Activated T-helper 2 cell treated with anti-CD3 and anti-CD28 coated beads, Interferon-gamma antibody, Interleukin-2, Interleukin-4, amounts not matched to agents 10 μg/mL and 5 μg/mL and 100 μg/mL, durations not matched to agents 14 hours and 24 hours and 36 hours (primary cell): ENCODE measurements at places on chromosomes 12 and 14.

- no peak for DNase-seq
Observed at GRCh38 chr12:113405694-113406093, 2.0 kb upstream of the SDS start.

DNA sequence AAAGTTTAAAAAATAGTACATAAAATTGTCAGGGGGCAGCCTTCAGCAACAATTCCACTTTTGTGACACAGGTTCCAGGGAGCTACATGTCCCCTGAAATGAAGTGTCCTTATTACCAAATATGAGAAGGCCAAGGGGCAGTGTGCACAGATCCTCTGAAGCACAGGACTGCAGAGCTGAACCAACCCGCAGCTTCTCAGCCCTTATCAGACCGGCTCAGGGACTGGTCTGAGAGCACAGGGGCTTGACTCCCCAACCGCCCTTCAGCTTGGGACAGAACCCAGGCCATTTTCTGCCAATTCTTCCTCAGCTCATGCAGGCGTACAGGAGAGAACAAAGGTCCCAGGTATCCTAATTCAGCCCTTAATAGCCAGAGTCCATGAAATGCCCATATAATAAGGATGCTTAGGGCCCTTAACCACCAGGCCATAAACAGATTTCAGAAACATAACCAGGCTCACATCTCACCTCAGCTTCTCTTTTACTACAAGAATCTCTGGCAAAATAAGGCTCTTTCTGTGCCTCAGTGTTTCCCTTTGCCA, 221.3 kb downstream of the ANO2 start:
- no peak for DNase-seq

GRCh38 chr14:23483236-23483854, 13.8 kb downstream of the NGDN start:
- no peak for DNase-seq

- peak; percentile 39 for DNase-seq
Observed at GRCh38 chr12:47207340-47207717, 127.6 kb upstream of the AMIGO2 start.

- no peak for DNase-seq
Observed at GRCh38 chr14:29348504-29348903, 579.1 kb downstream of the PRKD1 start.

GRCh38 chr12:65967696-65968095, 143.4 kb downstream of the HMGA2 start:
- no peak for DNase-seq

GRCh38 chr12:22672951-22673350, 48.0 kb downstream of the ETNK1 start:
- no peak for DNase-seq

DNA sequence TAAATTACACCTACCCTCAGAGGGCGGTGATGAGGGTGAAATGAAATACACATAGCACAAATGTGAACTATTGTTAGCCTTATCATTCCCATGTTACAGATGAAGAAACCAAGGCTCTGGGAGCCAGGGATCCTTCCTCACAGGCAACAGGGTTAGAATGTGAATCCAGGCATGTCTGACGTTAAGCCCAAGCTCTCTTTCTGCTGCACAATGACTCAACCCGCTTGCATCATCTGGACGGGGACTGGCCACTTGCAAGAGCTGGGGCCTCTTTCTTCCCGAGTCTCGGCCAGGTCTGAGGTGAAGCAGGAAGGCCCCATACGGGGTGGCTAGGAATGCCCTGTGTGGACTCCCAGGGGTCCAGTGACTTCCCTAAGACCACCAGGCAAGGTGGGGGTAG, 105.2 kb downstream of the RBM19 start:
- DNase-seq: no peak

DNA sequence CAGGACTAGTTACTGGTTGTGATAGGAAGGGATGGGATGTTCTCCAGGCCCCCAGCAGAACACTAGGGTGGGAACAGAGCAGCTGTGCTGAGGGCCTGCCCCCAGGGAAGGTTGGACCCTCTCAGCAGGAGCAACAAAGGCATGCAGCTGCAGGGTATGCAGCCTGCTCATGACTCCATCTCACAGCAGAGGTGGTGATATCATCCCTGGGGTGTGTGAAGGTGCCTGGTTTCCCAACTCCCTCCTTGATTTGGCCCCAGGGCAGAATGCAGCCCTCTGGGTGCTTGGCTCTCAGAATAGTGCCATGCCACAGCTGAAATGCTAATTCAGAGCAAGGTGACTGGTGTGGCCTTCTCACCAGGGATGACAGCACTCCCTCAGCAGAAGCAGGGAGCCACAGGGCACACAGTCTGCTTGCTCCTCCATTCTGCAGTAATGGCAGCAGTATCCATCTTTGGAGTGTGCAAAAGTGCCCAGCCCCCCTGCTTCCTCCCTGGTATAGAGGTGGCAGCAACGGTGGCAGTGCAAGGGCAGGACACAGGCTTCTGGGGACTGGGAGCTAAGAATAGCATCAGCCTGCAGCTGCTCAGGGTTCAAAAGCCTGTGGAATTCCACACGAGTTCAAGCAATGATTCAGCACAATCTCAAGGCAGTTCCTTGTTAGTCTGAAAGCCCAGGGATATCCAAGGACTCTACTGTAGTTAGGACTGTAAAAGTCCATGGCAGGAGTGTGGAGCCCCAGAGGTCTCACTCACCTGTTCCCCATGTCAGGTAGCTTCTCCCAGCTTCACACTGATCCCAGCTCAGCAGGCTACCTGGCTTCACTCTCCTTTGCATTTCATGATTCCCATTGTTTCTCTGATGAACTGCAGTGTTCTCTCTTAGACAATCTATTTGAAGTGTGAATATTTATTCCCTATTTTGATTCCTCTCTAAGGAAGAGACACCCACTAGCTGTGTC, 298.1 kb upstream of the FOXG1 start:
- no peak for DNase-seq

DNA sequence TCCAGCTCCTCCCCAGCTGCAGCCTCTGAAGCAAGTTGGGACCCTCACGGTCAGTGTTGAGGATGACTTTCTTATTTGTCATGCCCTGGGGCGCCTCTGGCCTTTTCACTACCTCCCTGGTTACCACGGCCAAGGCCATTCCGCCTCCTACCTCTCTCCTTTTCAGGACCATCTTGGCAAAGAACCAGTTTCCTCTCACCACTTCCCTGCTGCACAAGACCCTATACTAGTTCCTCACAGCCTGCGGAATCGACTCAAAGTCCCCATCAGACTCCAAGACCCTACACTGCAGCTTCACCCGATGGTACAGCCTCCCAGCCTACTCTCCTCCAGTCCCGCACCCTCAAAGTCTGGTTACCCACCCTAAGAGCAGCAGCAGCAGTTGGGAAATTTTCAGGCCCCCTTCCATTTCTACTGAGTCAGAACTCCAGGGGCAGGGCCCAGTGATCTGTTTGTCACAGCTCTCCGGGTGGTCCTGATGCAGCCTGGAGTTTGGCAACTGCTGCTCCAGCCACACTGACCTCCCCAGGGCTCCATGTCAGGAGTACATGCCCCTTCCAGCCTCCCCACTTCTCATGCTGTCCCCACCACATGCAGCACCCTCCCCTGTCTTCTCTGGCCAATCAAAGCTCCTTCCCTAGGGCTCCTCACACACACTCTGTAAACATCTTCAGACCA, 5.4 kb downstream of the VWF start:
- no peak for DNase-seq

GRCh38 chr12:121781484-121781997, 11.9 kb downstream of the RHOF start:
- no peak for DNase-seq

- no peak for DNase-seq
Observed at GRCh38 chr14:85442996-85443395, 86.9 kb upstream of the FLRT2 start.

GRCh38 chr12:128940090-128940888, 87.0 kb downstream of the GLT1D1 start:
- no peak for DNase-seq

GRCh38 chr12:96427269-96427729, 27.1 kb upstream of the CDK17 start:
- DNase-seq: no peak

GRCh38 chr12:92726850-92727249, 24.1 kb downstream of the PLEKHG7 start:
- DNase-seq: no peak

GRCh38 chr12:113296557-113297213, 38.2 kb downstream of the SLC8B1 start:
- DNase-seq: no peak

GRCh38 chr12:24049728-24050127, 100.3 kb upstream of the SOX5 start:
- DNase-seq: no peak

DNA sequence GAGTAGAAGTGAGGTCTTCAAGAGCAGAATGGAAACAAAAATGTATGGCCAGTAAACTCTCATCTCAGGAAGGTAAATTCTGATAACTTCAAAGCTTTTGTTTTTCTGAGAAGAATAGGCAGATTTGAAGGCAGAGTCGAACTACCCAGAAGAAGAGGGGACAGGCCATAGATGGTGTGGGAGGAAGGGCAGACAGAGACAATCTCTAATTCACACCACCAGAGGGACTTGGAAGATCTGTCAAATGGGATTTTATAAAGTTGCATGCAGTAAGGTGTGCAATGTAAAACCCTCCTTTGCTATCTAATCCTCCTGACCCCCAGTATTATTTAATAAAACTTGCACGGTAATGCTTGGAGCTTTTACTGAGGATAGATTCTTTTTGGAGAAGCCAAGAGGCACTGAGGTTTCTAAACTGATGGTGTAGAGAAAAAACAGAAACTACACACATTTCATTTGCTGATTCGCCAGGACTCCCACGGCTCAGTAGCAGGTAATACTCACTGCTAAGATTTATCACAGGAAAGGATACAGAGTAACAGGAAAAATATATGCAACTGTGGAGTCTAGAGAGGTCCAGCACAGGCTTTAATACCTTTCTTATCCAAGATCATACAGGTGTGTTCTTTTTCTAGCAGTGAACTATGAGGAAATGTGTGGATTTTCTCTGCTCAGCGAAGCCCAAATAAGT, 18.3 kb downstream of the SLC38A2 start:
- DNase-seq: no peak

- no peak for DNase-seq
Observed at GRCh38 chr14:104966261-104966865, 11.8 kb downstream of the AHNAK2 start.

DNA sequence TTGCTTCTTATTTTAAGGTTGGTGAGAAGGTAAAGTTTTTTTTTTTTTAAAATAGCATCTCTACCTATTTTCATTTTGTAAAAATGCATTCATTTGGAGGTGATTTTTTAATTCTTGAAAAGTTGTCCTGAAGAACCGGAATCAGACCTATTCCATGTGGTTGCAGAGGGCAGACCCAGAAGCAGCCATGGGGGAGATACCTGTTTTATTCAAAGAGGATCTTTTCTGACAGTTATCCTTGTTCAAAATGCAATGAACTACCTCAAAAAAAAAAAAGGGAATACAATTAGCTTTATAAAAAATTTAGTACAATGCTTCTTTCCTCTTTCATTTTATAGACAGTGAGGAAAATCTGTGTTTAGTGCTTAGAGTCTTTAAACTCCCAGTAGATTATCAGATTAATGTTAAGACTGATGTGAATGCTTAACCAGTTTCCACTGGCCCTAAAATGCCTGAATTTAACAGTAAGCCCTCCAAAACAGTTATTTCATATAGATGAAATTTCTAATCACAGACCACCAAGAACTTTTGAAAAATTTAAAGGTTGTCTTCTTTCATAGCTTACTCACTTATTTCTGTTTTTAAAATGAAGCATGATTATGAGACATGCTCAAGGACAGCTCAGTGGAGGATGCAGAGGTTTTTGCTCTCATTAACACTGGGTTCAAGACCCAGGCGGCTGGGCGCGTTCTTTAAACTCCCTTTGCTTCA, 8.6 kb upstream of the NEMF start:
- no peak for DNase-seq

DNA sequence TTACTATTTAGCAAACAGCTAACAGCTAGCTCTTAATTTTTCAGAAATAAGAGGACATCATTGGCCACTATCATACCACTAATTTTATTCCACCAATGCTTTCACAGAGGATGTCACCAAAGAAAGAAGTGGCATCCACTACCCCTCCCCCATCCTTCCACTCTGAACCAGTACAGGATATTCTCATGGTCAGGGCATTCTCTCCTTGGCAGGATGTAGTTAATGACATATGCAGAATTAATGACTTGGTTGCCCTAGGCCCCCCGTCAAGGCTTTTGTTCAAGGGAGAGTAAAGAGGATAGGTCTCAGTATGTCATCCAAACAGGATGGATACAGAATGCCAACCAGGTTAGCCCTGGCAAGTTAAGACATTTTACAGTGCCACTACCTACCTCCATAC, 18.9 kb upstream of the NUP107 start:
- no peak for DNase-seq

- DNase-seq: no peak
Observed at GRCh38 chr12:45257185-45257930, 41.5 kb downstream of the ANO6 start.

- no peak for DNase-seq
Observed at GRCh38 chr12:59040656-59041055, 120.4 kb upstream of the LRIG3 start.

GRCh38 chr12:68699486-68699885, 12.7 kb downstream of the NUP107 start:
- no peak for DNase-seq

DNA sequence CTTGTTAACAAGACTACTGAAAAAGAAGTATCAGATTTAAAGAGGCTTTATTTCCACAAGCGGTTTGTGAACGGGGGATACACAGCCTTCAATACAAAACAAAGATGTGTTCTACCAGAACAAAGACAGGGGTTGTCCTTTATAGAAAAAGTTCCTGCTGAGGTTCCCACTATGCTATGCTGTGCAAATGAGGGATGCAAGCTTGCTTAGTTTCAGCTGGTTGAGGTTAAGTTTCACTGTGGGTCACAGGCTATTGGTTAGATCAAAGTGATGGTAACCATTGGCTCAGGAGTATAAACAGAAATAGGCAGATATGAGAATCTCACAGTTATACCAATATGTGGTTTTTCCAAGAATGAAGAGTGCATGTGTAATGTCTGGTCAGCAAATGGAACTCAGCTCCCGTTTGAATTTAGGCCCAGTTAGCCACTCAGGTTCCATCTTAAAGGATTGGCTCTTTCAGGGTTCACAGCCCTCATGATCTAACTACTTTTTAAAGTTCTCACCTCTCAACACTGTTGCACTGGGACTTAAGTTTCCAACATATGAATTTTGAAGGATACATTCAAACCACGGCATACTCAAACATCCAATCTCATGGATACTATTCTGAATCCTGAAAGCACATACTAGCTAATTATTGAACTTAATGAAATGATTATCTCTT, 215.4 kb upstream of the DCN start:
- DNase-seq: no peak

DNA sequence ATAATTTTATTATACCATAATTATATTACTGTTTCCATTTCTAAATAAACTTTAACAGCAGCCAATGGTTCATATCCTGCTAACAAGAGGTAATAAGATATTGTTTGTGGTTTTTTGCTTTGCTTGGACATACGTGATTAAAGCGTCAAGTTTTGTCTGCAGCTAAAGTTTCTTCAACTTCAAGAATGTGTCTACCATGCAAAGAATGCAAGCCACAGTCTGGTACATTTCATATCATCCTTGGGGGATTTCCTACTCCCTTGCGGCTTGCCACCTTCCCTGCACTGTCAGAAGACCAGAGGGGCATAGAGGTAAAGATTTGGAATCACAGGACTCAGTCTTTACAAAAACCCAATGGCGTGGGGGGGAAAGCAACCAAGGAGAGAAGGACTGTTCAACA, 125.2 kb downstream of the MED13L start:
- DNase-seq: no peak
